ENCODE measurements at places on chromosomes 3 and 15.

- DNase-seq, result no peak
Observed at GRCh38 chr3:140394488-140395133, 283.3 kb upstream of the TRIM42 start.

DNA sequence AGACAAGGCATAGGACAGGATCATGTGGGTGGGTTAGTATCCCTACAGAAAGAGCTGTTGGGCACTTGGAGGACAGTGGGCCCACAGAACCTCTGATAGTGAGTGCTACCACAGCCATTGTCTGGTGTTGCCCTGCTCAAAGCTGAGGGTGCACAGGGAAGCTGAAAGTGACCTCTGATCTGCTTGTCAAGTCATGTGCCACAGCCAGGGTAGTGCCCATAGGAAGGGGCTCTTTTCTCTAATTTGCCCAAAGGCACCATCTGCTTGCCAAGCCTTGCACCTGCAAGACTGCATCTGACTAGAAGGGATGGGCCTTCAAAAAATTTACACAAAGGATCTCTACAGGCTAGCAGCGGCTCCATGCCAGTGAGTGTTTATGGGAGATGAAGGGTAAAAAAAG, 87.4 kb upstream of the GSK3B start:
- DNase-seq, result no peak

DNA sequence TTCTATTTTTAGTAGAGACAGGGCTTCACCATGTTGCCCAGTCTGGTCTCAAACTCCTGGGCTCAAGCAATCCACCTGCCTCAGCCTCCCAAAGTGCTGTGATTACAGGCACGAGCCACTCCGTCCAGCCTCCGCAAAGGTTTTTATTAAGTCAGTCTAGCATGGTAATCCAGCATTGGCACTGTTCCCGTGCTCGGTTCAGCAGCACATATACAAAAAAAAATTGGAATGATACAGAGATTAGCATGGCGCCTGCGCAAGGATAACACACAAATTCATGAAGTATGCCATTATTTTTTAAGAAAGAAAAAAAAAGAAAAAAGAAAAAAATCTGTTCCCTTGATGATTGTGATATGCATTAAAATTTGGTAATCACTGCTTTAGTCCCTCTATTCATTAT, 8.5 kb downstream of the CKMT1A start:
- DNase-seq, result no peak

DNA sequence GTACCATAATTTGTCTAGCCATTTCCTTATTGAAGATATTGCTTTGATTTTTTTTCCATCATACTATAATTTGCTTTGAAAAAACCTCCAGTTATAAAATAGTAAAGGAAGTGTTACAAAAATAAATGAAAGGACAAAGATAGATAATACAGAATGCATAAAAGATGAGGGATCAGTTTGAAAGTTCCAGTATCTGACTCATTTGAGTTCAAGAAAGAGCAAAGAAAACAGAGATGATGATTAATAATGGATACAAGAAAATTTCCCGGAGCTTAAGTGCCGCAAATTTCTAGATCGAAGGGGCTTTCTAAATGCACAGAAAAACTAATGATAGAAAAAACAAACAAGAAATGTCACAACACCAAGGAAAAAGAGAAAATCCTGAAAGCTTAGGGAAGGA, 4.3 kb downstream of the WDR48 start:
- no peak for DNase-seq

DNA sequence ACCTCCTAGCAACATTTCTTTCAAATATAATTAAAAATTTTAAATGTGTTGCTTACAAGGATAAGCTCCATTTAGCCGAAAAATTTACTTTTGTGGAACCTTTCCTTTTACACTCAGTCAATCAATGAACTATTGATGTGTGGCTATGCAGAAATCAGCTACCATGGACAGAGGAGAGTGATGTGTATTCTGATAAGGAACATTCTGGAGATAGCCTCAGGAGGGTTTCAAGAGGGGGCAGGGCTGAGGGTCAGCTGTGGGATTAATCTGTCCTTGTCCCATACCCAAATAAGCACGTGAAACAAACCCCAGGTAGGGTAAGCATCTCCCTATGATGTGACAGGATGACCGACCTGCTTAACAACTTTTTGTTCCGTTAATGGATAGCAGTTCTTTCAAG, 192.6 kb upstream of the PROK2 start:
- no peak for DNase-seq

- no peak for DNase-seq
Observed at GRCh38 chr3:88469216-88469615, 319.5 kb downstream of the C3orf38 start.

DNA sequence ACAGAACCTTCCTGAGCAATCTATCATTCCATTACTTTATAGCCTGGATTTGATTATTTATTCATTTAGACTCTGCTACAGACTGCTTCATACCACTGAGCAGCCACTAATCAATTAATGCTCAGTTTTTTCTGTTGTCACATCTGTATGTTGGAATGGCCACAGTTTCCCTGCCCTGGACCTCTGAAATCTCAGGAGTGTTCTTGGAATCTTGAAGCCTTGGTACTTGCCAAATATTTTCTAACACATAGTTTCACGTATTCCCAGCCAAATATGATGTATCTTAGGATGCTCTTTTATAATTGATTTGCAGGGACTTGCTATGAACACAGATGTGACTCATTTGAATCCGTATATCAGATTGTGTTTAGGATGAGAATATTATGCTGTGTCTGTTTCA, 225.8 kb downstream of the TAFA4 start:
- DNase-seq, result no peak

- DNase-seq, result no peak
Observed at GRCh38 chr3:116056280-116056679, 389.0 kb downstream of the LSAMP start.

GRCh38 chr15:20106026-20106425, 435.6 kb downstream of the GOLGA6L6 start:
- DNase-seq, result no peak

DNA sequence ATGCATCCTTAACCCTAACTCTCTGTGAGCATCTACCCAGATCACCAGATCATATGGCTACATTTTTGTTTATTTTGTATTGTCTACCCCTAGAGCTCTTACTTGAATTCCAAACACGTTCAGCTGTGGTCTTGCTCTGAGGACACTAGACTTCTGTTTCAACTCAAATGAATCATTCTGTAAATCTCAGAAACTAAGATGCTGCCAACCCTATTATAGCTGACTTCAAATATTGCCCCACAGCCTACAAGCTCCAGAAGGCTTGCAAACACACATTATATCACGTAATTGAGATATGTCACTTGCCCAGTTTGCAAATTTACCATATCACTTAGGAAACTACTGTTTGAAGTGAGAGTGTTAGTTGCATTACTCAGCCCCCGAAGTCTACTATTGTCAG, 426.2 kb upstream of the ARL6 start:
- DNase-seq, result no peak

GRCh38 chr3:189132231-189132671, 39.5 kb upstream of the TPRG1 start:
- no peak for DNase-seq

DNA sequence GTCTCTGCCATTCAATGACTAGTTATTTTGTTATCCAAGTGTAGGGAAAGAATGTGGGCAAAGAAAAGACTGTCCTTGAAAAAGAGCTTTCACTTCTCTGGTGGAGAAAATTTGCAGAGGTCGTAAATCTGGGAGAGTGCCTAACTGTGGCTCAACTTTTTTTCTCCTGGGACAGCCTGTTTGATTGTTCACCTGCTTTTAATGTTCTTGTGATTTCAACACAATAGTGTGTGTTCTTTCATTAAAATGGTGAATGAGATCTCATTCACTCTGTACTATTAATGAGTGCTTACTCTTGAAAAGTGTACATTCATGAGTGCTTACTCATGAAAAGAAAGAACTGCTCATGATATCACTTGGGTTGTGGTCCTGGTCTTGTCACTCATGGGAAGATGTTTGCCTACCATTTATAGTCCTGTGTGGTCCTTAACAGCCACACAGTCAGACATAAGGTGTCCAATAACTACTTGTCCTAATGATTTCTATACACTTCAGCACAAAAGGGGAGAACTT, 567.3 kb downstream of the GRM7 start:
- DNase-seq, result no peak

GRCh38 chr3:94402126-94402525, 339.3 kb downstream of the NSUN3 start:
- DNase-seq, result no peak

DNA sequence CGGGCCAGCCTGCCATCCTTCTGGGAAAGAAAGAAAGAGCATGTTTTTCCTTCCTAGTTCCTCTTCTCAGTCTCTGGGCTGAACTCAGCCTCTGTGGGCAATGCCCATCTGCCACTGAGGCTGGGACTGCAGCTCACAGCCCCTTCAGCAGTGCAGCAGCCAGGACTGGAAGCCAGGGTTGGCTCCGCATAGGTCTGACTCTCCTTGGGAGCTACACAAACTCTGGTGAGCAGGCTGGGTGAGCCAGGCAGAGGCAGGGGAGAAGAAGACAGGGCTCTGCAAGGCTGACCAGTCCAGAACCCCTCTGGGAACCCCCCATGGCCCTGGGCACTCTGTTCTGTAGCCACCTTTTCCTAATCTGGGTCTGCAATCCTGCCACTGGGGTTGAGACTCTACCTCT, 3.6 kb downstream of the DISP2 start:
- DNase-seq, result no peak

DNA sequence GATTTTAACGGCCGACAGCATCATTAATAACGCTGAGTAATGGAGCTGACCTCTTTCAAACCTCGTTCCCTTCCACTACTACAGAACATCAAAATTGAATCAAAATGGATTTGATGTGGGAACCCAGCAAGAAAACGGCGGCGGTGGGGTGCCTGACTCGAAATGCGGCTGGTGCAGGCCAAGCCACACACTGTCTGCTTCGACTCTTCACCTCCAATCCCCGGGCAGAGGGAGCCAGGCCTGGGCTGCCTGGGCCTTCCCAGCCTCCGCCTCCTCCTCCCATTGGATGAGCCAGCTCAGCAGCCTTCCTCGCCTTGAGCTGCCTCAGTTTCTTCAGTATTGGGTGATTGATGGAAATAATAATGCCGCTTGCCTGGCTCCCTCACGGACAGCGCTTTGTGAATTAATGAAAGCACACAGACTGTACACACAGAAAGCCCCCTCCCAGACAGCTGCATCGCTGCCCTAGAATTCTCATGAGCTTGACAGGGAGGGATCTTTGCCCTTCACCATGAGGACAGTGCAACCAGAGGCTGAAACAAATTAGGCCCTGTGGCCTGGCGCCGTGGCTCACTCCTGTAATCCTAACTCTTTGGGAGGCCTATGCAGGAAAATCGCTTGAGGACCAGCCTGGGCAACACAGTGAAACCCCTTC, 11.4 kb upstream of the MEGF11 start:
- no peak for DNase-seq

- peak; percentile 35 for DNase-seq
Observed at GRCh38 chr3:126103121-126104027, 19.4 kb upstream of the SLC41A3 start.

DNA sequence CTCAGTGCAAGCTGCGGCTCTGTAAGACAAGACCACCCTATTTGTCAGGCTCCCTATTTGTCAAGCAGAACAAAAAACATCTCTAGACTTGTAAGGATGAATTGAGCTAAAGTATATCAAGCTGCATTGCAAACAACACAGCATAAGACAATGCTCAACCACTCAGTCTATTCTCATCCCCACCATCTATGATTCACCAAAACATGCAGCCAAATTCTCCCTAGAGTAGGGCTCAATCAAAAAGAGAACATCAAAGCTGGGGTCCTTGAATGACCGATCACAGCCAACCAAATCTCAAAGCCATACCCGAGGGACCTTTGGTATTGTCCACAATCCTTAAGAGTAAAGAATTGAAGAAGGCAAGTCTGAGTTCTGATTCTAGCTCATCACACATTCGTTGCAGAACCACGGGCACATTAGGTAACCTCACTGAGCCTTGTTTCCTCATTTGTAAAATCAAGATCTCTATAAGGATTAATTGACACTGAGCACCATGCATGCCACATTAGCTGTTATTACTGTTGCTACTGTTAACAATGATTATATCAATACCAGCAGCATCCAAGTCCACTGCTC, 31.2 kb downstream of the RFTN1 start:
- no peak for DNase-seq

GRCh38 chr3:98784666-98785600, 21.8 kb downstream of the ST3GAL6 start:
- no peak for DNase-seq

GRCh38 chr15:72732516-72732915, 46.5 kb downstream of the BBS4 start:
- no peak for DNase-seq

- DNase-seq, result no peak
Observed at GRCh38 chr3:10320320-10320677, 613 bp downstream of the SEC13 start.

Measured in mesothelial cell of epicardium (in vitro differentiated cells).